ENCODE measurements at places on chromosomes 7 and 10.
A peak's percentile ranks its signal among the peaks of the same experiment; 100 is the strongest.

GRCh38 chr7:93117327-93117726 is 452 bp downstream of the SAMD9 start:
- DNase-seq: no peak

DNA sequence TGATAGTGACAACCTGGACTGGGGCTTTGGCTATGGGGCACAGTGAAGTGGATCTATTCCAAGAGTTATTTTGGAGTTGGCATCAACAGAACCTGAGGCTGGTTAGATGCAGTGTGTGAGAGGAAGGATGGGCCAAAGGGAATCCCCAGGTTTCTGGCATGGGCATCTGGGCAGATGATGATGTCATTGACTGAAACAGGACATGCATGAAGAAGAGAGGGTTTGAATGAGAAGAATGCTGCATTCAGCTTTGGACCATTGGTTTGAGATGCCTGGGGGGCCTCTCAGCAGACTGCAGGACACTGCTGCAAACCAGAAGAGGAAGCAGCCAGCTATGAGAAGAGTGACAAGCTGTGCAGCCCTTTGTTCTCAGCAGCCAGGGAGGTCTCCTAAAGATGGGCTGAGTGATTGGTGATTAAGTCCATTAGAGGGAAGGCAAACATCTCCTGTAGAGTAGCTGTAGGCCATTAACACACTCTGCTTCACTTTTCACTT is 23.1 kb upstream of the PIK3CG start:
- DNase-seq: no peak

DNA sequence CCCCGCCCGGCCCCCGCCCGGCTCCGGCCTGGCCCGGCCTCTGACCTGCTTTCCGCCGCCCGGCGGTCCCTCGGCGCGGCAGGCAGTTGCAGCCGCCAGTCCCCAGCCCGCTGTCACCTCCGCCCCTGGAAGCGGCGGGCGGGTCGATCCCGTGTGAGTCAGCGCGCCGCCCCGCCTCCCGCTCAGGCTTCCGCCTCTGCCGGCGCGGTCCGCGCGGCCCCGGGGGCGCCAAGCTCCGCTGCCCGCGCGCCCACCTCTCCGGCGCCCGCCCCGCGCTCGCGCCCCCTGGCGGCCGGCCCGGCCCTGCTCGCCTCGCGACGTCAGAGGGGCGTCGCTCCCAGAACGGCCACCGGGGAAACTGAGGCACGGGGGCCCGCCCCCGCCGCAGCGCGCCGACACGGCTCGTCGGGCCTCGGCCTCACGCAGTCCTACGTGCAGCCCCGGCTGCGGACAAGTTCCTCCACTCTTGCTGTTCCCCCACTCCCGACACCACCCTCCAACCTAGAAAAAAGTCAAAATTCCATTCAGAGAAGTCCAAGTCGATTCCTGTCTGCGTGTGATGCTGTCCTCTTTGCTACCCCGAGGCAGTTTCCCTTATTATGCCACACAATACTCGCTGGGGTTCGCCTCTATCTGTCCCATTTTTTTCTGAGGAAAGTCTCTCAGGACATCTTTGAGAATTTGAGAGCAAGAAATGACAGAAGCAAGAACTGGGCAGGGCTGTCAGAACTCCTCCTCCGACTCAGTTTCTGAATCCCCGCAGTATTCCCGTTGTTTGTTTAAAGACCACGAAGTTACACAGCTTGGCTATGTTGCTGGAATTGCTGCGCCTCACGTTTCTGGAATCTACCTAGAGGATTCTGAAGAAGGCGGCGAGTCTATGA is at the start of gene DNMBP:
Gene DNMBP (minus strand): TSS at position 155 of the 884 bp plus-strand sequence. CDS start 37,823 bp downstream, outside the sequence.
- DNase-seq: peak; percentile 97

- DNase-seq: no peak
Measured at GRCh38 chr10:4399556-4399955, 426.5 kb upstream of the AKR1E2 start.

GRCh38 chr10:127736222-127736914 is 617 bp upstream of the FOXI2 start:
- DNase-seq: no peak

GRCh38 chr7:28706584-28706983 is 251.5 kb downstream of the TRIL start:
- no peak for DNase-seq

DNA sequence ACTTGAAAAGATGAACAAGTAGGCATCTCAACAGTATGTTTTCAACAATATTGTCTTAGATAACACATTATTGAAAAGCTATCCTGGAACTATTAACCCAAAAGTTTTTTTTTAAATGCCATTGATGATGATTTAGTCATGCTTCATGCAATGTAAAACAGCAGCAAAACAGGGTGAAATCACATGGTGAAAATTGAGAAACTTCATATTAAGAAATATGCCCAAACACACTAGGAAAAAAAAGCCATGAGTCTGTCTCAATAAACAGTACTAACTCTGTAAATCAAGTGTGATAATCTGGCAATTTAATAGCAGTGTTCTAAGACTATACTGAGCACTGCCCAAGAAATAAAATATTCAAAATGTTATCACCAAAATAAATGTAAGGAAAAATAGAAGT is 613.1 kb downstream of the KCNMA1 start:
- DNase-seq: no peak

DNA sequence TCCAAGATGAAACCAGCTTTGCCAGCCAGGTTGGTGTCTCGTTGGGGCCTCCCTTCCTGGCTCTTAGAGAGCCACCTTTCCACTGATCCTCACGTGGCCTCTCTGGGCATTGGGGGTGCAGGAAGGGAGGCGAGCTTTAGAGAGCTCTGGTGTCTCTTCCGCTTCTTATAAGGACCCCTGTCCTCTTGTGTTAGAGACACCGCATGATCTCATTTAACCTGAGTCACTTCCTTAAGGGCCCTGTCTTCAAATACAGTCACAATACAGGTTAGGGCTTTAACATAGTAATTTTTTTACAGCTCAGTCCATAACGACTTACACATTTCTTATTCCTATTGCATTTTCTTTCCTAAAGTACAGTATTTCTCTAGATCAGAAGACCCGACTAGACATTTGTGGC is 535.8 kb downstream of the SDK1 start:
- no peak for DNase-seq

- DNase-seq: peak; percentile 47
Measured at GRCh38 chr7:7183061-7183837, 905 bp downstream of the C1GALT1 start.

GRCh38 chr7:152402384-152403250 is 33.2 kb downstream of the KMT2C start:
- DNase-seq: no peak

- peak; percentile 13 for DNase-seq
Measured at GRCh38 chr10:100748231-100749058, 3.1 kb downstream of the PAX2 start.

DNA sequence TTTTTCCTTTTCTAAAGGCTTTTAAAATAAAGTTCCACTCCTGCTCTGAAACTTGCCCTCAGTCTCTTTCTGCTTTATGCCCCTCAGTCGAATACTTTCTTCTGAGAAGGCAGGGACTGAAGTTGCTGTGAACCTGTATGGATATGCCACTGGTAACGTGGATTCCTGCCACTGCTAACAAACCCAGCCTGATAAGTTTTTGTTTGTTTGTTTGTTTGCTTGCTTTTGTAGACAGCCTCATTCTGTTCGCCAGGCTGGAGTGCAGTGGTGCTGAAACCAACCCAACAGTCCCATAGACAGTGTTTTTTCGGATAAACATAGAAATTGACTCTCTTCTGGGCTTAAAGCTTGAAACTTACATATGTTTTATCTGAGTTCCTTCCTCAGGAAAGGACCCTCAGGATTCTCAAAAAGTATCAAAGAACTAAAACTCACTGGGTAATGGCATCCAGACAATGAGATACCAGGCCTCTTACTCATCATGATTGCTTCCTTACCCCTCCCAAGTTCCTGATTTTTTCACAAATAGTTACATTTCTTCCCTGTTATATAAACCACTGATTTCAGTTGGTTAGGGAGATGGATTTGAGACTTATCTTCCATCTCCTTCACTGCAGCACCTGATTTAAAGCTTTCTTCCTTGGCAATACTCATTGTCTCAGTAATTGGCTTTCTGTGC is 273.6 kb downstream of the SDHAF3 start:
- DNase-seq: no peak

GRCh38 chr7:52635021-52635420 is 400.4 kb upstream of the POM121L12 start:
- DNase-seq: no peak

GRCh38 chr10:3784510-3785250 is at the start of gene KLF6:
KLF6 (minus strand) TSS chr10:3785209; CDS start chr10:3785014, 195 bp downstream.
- peak; percentile 34 for DNase-seq

DNA sequence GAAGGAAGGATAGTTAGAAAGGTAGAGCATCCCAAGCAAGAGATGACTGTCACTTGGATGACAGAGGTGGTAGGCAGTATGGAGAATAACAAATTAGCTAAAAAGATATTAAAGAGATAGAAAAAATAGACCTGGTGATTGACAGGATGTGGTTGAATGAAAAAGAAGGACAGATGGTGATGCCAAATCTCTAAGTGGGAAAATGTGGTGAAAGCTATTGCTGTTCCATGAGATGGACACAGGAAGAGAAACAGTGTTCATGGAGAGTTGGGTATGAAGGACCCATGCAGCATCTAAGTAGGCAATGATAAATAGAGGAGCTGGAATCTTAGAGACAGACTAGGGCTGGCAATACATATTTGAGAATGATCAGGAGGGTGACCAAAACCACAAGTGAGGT is 30.7 kb downstream of the FAM13C start:
- DNase-seq: no peak

- DNase-seq: no peak
Measured at GRCh38 chr10:82801289-82801688, 926.3 kb downstream of the NRG3 start.

GRCh38 chr10:19908991-19909696 is 92.9 kb downstream of the PLXDC2 start:
- no peak for DNase-seq

DNA sequence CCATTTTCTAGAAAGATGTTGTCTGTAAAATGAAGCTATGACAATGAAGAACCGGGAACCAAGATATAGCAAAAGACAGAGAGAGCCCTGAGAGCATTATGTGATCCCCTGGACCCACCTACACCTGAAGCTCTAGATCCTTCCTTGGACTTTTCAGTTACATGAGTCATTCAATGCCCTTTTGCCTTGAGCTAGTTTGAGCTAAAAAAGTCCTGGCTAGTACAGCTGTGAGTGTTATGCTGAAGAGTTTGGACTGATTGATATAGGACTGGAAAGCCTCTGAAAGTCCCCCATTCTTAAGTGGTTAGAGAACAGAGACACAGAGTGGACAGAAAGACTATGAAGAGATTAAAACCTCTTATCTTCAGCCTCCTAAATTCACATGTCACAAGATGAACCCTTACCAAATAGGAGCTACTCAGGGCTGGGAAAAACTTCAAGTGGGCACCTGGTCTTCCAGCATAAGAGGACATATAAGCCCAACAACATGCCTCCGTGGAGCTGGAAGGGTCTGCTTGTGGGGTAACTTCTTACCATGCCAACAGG is 386.8 kb upstream of the NFE2L3 start:
- no peak for DNase-seq

DNA sequence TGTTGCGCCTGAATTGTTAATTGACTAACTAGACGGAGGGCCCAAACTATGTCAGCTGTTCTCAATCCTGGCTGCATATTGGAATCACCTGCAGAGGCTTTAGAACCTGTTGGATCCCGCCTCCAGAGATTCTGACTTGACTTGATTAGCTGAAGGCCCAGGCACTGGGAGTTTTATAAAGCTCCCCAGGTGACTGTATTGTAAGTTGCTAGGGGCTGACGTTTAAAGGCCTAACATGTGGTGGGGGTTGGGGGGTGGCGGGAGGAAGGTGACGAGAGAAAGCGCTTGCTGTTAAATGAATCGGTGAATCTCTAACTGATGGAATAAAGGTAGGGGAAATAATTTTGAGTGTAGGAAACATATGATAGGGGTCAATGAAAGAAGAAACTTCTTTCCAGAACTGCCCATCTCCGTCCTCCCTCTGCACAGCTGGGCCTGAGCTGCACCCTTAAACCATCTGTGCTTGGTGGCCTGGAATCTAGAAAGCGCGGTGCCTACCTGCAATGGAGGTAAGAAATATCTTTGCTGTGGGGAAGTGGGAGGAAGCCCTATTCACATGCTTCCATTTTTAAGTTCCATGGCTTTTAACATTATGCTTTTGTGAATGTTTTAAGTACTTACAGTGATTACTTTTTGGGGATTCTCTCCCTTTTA is 225.0 kb upstream of the FAM3C start:
- no peak for DNase-seq

- peak; percentile 62 for DNase-seq
Measured at GRCh38 chr7:90596671-90597562, 796 bp downstream of the CDK14 start.

GRCh38 chr7:3117488-3118231 is 74.0 kb upstream of the CARD11 start:
- no peak for DNase-seq

DNA sequence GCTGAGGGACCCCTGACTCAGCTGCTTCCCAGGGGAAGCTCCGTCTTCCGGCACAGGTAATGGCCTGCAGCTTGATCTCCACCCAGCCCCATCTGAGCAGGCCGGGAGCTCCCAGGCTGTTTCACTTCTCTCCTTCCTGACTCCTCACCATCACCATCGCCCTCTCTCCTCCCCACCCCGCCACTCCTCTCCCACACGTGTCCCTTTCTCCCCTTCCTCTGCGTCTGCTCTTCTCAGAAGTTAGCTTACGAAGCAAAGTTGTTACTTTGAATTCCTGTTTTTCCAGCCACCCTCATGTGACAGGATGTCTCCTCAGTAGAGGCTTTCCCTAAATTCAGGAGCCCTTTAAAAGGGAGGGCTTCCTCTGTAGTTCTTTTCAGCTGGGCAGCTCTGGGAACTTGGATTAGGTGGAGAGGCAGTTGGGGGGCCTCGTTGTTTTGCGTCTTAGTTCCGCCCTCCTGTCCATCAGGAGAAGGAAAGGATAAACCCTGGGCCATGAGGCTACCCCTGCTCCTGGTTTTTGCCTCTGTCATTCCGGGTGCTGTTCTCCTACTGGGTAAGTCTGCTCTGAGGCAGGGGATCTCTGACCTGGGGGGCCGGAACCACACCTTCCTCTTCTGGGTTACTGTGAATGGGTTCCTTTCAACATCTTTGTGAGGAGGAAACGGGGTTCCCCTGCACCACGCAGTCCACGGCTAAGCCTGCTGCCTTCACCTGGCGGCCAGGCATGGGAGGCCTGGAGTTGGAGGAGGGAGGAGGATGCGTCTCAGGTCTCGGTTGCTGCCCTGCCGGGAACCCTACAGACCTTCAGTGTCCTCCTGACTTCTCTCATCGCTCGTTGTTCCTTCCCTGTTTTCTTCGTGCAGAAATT is at the start of gene MRC1:
Gene MRC1 (plus strand): TSS at position 378 of the 871 bp plus-strand sequence. CDS start 118 bp downstream, at position 496.
- DNase-seq: no peak
